DMS79 treated with DMSO at 0.1 percent for 48 hours (cell line): ENCODE measurements at places on chromosomes 4 and X.

GRCh38 chr4:88752754-88753153 is 55.1 kb upstream of the NAP1L5 start:
- DNase-seq, result no peak

- no peak for DNase-seq
These were observed 15.0 kb upstream of the MSMO1 start for GRCh38 chr4:165312506-165312905.

DNA sequence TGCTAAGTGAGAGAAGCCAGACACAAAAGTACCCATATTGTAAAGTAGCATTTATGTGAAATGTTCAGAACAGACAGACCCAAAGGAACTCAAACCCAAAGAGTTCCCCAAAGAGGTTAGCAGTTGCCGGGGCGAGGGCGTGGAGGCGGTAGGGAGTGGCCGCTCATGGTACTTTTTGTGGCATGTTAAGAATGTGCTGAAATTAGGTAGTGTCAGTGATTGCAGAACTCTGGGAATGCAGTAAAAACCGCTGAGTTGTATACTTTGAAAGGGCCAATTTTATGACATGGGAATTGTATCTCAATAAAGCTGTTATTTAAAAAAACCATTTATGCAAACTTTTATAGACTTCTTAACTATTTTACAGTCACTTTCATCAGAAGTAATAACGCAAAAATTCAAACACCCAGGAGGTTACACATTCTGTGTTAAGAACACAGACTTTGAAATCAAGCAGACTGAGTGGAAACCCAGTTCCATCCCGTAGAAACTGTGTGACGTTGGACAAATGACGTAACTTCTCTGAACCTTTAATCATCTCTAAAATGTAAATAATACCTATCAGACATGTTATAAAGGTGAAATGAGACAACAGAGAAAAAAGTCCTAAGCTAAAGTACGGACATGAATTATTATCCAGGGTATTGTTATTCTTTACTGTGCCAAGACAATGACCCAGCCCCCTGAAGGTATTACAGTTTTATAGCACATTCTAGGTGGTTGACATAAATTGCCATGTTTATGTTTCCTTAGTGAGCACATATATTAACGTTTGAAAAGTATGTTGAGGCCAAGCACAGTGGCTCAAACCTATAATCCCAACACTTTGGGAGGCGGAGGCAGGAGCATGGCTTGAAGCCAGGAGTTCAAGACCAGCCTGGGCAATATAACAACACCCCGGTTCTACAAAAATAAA is 19.7 kb downstream of the ZFP42 start:
- DNase-seq, result no peak

DNA sequence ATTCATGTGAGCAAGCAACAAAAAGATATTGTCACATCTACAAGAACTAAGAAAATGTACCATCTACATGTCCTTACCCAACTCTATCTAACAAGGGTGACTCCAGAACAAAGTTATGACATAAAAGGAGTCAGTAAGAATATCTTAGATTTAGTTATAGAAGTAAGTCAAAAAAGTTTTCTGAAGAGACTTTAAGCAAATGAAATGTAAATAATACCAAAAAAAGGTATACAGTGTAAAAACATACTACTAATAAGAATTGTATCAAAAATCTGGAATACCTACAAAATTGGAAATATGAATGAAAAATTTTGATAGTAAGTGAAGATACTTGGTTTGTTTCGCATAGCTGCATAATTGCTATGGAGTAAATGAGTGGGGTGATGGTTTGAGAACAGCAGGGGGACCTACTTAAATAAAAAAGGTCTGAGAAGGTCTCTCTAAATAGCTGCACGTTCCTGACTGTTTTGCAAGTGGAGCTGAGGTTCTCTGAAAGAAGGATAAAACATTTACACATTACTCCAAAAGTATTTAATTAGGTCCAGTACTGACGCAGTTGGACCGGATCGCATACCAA is 51.0 kb upstream of the ENPP6 start:
- DNase-seq, result no peak
